ENCODE measurements at places on chromosomes 3 and 15.

- no peak for DNase-seq
Observed at GRCh38 chr3:197458179-197458707, 97.5 kb downstream of the BDH1 start.

- DNase-seq: no peak
Observed at GRCh38 chr3:36548712-36549111, 168.4 kb downstream of the STAC start.

- peak; percentile 43 for DNase-seq
Observed at GRCh38 chr15:77975332-77976094, 102.0 kb downstream of the TBC1D2B start.

DNA sequence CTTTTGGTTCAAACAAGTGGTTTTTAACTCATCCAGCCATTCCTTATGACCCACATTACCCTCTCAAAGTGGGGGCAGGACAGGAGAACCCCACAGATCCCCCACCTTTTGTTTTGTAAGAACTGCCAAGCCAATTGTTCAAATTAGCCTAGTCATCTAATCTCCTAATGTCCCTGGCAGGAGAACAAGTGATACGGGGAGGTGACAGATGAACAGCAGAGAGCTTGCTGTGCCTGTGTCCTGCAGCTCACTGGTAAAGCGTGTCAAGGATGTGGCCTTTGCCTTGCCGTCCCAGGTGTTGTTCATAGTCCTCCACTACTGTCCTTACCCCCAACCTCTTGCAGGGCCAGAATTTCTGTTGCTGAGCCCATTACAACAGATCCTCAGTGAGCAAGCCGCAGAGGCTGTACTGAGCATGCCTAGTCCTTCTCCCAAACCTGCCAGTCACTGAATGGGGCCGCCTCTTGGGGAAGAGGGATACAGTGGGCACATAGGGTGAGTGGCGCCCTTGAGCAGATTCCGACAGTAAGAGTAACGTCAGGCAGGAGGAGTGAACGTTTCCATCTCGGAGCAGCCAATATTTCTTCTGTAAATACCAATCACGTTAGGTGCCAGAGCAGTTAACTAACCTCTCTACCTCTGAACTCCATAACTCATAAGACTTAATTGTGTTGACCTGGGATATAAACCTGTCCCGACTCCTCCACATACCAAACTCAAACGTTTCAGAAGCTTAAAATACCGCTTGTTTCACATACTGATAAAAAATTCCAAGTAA is 87.4 kb downstream of the ITPR1 start:
- DNase-seq: no peak

- DNase-seq: no peak
Observed at GRCh38 chr3:194156095-194156494, 20.1 kb downstream of the HES1 start.

GRCh38 chr3:172846706-172847105 is 96.2 kb downstream of the ECT2 start:
- DNase-seq: no peak

DNA sequence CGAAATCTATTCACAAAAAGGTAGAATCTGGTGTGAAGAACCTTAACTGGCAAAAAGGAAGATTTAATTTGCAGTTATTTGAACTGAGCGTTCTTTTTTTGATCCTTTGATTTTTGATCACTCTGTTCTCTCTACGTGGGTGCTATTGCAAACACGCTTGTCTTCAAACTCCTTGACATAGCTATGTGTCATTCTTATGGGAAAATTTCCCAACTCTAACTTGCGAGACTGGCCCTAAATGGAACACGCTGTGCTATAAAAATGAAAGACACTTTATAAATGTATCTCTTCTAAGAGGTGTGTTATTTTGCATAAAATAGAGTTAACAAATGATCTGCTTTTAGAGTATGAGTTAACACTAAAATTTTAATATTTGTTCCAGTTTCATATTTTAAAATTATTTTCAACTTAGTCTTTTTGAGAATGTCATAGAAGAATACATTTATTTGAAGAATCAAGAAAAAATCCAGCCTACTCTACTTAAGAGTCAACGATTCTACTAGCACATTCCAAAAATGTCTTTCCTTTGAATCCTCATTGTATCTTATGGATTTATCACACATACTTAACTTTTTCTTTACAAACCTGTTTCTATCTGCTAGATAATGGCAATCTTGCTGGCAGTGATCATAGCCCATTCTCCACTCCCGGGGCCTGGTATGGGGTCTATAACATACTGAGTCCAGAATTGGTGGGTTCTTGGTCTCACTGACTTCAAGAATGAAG is 610.0 kb upstream of the TBL1XR1 start:
- DNase-seq: no peak

DNA sequence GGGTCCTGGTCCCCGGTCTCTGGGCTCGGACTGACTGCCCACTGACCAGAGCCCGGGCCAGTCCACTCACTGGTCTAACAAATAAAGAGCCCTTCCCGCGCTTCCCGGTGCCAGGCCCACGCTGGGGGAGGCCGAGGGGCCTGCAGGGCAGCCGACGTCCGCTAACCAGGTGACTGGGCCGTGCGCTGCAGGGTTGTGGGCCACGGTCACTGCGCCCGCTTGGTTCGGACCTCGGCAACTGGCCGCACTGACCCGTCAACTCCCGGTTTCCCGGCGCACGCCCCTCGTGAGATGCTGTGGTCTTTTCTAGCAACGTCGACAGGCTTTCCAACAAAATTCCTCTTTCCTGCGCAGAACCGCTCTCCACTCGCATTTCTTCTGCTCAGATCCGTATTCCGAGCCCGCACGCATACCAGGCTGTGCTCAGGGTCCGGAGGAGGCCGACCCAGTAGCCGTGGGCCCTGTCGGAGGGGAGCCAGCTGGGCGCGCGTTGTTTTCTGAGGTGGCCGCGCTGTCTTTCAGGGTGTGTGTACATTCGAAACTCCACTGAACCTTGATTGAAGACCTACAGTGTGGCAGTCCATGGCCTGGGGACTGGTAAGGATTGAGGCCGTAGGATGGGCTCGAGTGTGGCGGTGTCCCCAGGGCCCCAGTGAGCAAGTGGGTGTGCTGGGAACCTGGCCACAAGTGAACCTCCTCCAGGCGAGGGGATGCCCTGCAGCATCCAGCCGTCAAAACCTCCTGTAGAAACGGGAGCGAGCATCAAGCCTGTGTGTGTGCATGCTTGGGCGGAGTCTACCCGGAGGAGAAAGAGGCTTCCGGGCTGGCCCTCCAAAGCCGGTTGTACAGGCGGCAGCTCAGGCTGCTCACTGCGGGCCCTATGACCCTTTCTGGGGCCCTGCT is 875 bp upstream of the NT5DC2 start:
- peak; percentile 31 for DNase-seq

DNA sequence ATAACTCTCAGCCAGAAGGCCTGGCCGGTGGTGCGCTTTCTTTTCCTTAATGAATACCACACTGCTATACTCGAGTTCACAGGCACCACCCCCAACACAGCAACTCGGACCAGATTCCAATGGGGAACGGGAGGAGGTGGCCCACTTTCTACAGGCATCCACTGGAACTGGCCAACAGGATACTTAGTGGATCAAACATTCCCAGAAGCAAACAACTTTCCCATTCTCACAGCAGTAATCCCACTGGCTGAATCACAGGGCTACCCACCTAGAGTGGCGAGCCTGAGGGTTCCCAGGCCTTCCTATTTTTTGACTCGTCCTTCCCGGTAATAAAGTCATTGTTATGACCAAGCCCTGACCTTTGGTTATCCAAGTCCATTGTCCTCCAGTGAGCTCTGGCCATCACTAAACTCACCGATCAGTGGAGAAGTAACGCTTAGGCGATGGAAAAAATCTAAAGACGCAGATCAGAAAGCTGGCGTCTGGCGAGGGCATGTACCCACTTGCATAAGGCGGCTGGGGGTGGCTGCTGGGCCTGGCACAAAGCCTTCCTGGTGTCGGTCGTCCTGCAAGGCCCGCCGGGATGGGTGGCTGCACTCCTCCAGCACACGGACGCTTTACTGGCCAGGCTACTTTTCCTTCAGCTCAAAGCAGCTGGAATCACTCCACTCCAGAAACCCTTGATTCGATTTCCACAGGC is 1.2 kb downstream of the EOGT start:
- DNase-seq: no peak

- DNase-seq: no peak
Observed at GRCh38 chr3:153246331-153246730, 84.3 kb downstream of the RAP2B start.

GRCh38 chr3:20511863-20512505 is 326.0 kb upstream of the SGO1 start:
- no peak for DNase-seq

GRCh38 chr3:81173514-81173913 is 587.9 kb downstream of the GBE1 start:
- DNase-seq: no peak

DNA sequence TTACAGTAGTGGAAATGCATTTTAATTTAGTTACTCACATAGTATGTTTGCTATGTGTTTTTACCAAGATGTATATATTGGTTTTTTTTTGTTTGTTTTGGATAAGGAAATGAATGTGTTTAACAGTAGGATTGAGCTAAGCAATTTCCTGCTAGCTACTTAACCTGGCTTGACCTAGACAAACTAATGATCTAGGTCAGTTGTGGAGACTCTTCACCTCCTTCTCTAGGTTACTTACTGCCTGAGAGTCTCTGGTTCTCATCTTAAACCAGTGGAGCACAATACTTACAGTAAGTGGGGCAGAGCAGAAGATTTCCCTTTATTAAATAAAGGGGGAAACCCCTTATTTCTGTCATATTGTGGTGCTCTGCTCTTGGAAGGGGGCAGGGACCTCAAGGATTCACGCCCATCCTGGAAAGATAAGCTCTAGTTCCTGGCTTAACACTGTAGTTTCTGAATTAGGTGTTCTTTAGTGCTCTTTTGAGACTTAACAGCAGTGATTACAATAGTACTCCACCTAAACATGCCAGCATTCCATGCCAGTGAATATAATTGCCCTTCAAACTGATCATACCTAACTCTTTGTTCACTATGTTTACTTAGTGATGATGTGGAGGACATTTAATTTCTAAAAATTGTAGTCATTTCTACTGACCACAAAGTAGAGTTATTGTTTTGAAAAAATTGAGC is 79.9 kb downstream of the UBP1 start:
- no peak for DNase-seq

- DNase-seq: no peak
Observed at GRCh38 chr3:24237971-24238706, 256.5 kb downstream of the THRB start.

GRCh38 chr3:110901536-110901935 is 170.1 kb upstream of the NECTIN3 start:
- no peak for DNase-seq

- DNase-seq: no peak
Observed at GRCh38 chr3:22671848-22672247, 531.3 kb upstream of the UBE2E2 start.

GRCh38 chr3:72340476-72341379 is 507.5 kb downstream of the SHQ1 start:
- no peak for DNase-seq

- no peak for DNase-seq
Observed at GRCh38 chr3:116020495-116020894, 397.2 kb downstream of the GAP43 start.

GRCh38 chr3:37402351-37402750 is 228.0 kb upstream of the LRRFIP2 start:
- no peak for DNase-seq

GRCh38 chr15:95138604-95139270 is 907.4 kb downstream of the MCTP2 start:
- no peak for DNase-seq

DNA sequence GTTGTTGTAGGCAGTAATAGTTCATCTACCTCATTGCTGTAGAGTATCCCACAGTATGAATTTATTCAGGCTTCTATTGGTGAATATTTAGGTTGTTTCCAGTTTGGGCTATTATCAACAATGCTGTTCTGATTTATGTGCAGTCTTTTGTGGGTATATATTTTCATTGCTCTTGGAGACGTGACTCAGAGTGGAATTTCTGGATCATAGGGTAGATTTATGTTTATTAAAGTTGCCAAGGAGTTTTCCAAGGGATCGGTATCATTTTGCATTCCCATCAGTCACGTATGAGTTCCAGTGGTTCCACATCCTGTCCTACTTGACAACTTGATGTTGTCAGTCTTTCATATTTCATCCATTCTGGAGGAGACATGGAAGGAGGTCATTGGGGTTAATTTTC is 8.4 kb upstream of the HRH1 start:
- DNase-seq: no peak

GRCh38 chr3:119408243-119408950 is 55.0 kb downstream of the TMEM39A start:
- no peak for DNase-seq

- DNase-seq: no peak
Observed at GRCh38 chr15:76972389-76973361, 22.3 kb upstream of the PSTPIP1 start.

DNA sequence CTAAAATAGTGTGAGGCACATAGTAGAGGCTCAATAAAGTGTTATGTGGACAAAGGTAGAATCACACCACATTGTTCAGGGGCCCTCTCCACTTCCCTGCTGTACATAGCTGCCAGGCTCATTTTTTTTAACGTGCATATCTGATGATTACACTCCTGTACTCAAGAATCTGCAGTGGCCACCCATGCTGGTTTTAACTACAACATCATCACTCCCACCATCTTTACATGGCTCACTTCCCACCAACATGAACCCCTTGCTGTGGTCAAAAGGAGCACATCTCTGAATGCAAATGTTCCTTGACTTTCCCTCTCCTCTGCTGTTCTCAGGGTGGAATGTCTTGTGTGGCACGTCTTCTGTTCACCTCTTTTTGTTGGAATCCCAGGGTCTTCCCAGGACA is 76.7 kb downstream of the FEM1B start:
- DNase-seq: no peak

- DNase-seq: no peak
Observed at GRCh38 chr3:98136631-98137030, 6.1 kb downstream of the OR5H1 start.

DNA sequence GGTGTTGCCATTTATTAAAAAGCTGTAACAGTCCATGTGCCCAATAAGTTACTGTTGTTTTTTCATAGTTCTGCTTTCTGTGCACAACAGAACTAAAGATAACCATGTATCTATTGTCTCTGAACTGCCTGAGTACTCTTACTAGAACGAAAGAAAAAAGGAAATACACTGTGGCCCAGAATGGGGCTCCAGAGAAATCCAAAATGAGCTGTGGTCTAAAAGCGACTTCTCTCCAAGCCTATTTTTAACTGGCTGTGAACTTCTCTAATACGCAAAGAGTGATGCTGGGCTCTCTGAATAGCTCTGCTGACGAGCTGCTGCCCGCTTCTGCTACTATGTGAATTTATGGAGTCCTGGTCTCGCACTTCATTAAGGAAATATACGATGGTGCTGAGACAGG is 56.2 kb upstream of the LPP start:
- no peak for DNase-seq

DNA sequence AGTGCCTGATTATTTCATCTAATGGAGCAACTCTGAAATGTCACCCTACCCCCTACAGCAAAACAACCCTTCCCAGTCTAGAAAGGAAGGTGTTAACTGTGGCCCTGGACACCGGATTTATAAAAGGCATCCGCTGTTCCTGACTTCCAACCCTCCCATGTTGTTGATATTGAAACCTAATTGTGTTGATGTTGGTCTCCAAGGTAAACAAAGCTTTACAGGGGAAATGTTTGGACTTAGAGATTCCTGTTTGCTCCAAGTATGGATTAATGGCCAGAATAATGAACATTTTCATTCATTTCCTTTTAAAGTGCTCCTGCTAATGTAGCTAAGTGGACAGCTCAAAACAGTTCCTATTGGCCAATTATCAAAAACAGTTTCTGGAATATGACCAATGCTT is 19.4 kb upstream of the LMCD1 start:
- no peak for DNase-seq

All from right lobe of liver (tissue), 6 donors.